ENCODE measurements at places on chromosomes 3 and 15.

DNA sequence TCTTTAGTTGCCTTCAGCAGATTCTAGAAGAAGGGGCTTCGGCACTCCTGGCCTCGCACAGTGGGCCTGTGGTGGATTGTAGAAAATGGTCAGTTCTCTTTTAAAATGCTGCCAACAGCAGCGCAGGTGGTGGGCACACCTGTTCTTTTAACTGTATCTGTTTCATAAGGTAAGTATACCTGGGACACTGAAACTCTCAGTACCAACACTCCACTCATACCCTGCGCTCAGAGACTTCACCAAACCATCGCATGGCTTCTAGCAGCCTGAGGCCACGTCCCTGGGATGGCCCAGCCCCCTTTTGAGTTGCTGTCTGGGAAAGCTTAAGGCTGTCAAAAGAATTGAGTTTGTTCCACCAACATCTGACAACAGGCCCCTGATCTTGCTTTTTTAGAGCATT lies 56.7 kb upstream of the MCF2L2 start:
- DNase-seq = no peak

DNA sequence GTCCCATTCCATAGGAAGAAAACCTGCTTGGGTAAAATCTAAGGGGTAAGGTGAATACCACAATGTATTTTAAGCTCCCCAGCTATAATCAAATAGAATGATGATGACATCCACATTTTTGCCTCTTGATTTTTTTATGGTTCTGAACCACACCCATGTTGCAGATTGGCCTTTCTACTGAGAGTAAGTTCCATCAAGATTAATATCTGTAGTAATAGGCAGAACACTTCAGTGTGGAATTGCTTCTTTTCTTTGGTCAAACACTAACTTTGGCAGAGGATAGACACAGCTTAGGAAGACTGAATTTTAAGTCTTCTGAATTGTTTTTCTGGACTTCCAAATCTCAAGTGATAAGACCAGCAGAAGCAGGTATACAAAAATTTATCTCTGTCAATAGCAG lies 27.0 kb downstream of the PLS1 start:
- no peak for DNase-seq

DNA sequence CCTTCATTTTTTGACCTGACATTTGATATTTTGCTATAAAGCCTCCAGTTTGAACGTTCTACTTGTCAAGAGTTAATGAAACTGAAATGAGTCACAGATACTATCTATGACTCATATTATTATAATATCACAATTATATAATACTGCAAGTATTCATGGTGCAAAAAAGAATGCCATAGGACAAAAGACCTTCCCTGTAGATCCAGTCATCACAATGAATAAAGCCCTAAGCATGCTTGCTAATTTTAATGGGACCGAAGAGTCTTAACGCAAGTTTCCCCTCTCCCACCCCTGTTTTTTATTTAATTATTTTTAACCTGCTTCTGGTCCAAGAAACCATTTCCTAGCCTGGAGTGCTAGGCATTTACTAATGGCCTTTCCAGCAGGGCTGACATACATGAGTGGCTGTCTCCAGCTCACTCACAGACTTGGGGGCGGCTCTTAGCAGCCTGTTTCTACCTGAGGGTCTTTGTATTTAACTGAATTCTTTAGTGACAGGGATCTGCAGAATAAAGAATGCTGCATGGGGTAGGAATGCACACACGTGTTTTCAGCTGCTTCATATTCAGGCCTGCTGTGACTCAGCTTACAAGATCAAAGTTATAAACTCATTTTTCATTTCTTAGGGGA lies 61.2 kb downstream of the THBS1 start:
- DNase-seq = no peak

DNA sequence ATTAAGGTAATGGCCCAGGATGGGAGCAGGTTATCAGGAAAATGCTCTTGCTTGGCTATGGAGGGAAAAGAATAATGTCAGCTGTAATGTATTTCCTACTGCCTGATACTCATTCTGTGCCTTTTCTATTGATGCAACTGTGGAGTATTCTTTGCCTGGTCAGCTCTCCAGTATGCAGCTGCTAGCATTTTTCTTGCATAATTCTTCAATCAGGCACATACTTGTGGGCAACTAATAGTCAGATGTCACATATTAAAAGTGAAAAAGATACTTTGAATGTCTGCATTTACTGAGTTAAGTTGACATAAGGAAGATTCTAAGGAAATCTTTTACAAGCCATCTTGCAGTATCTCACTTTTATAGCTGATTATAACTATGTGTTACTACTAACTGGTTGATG lies 29.5 kb downstream of the CD80 start:
- no peak for DNase-seq

GRCh38 chr3:28877912-28878311 lies 403.0 kb upstream of the RBMS3 start:
- DNase-seq = no peak

DNA sequence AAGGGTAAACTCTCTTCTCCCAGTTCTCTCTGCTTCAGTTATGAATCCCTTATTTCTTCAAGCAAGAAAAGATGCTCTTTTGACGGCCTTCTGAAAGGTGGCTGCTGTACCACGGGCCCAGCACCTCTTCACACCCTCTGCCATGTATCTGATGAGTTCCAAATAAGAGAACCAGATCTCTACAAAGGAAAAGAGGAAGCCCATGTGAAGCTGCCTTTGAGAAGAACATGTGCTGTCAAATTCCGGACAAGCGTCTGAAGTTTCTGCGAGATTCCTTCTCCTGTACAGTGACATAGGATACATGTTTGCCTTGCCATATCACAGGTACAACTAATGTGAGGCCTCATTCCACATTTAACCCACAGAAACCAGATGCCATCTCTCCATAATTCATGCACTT lies 59.2 kb downstream of the SH3BP5 start:
- DNase-seq = no peak

DNA sequence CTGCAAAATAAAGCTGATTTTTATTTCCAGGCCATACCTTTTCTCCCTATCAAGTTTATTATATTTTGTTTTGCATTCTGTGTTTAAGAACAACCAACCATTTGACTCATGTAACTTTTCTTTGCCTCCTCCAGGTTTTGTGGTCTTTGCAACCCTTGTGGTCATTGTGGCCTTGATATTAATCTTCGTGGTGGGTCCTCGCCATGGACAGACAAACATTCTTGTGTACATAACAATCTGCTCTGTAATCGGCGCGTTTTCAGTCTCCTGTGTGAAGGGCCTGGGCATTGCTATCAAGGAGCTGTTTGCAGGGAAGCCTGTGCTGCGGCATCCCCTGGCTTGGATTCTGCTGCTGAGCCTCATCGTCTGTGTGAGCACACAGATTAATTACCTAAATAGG lies 27.6 kb downstream of the NIPA2 start:
- no peak for DNase-seq

GRCh38 chr3:99803297-99803696 lies 14.4 kb upstream of the CMSS1 start:
- no peak for DNase-seq

DNA sequence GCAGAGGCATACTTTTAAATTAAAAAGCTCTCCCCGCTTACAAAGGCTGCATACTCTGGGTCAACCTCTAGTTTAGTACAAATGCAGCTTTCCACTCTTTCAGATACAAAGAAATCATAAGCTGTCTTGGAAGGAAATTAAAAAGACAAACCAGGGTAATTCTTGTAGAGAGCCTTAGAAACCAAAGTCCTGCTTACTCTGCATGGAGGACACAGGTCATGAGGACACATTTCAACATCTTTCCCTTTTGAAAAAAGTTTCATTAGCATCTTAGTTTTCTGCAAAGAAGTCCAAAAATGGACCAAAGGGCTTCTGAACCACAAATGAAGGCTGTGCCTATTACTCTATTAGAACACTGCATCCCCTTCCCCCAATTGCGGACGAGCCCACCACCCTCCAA lies 50.5 kb upstream of the WNT5A start:
- DNase-seq = no peak

DNA sequence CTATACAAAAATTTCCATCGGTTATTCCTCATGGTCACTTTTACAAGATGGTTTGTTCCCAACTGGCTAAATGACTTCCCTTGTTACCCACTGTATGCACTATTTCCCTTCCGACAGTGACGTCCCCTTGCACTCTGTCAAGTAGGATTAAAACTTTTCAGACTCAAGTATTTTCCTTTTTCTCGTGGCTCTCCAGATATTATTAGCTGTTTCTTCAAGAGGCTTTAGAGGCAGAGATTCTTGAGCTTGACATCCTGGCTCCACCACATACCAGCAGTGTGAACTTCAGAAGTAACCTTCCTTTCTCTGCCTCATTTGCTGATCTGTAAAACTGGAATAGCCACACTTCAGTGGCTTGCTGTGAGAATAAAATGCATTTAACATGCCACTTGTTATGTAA lies 14.0 kb downstream of the CSNK1G1 start:
- no peak for DNase-seq

DNA sequence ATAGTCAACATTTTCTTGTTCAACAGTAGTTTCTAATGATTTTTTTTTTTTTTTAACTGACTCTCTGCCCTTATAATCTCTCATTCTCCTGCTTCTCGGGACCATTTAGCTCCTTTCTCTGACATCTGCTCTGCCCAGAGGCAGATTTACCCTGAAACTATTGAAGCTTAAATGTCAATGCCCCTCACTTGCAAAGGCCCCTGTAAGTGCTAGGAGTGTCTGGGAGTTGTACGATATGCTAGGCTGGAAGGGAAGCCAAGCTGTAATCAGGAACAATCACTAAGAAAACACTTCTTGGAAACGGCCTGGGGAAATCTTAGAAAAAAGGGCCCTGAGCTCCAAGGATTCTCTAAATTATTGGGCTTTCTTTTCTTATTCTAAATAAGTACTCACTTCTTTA lies 5.8 kb upstream of the PLOD2 start:
- DNase-seq = no peak

- DNase-seq = no peak
Observed at GRCh38 chr15:37819191-37819590, 115.2 kb upstream of the TMCO5A start.

DNA sequence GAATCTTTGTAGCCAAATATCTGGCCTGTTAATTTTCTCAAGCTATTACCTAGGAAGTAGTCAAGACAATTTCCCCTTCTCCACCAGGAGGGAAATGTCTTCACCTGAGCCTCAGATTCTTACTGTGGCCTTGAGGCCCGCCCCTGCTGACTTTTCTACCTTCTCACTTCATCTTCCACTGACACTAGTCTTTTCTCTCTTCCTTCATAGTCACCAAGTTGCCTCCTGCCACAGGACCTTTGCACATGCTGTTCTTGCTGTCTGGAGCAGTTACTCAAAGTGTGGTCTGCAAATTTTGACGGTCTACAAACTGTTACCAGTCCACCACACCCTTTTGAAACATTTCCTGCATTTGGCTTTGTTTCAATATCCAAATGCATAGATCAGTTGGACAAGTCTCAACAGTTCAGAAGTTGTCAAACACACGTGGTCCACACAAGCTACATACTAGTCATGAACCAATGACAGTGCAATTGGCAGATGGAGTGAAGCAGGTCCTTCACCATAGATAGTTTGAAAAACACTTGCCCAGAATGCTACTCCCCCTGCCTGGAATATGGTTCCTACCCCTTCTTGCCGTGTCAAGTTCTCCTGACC lies 100.5 kb downstream of the OSBPL10 start:
- DNase-seq = no peak

DNA sequence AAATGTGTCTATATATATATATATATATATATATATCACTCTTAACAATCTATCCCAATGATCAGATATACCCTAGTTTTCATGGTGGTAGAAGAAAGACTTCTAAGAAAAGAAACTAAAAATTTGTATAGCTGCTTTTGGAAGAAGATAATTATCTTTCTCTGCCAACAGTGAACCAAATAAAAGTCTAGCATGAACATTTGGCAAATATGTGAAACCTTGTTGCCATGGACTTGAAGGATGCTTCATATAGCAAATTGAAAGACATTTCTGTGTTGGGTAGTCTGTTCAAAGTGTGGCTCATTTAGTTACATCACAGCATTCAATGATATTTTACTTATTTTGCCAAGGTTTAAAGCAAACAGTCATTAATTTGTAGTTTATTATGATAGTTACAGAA lies 219.9 kb upstream of the NECTIN3 start:
- no peak for DNase-seq

DNA sequence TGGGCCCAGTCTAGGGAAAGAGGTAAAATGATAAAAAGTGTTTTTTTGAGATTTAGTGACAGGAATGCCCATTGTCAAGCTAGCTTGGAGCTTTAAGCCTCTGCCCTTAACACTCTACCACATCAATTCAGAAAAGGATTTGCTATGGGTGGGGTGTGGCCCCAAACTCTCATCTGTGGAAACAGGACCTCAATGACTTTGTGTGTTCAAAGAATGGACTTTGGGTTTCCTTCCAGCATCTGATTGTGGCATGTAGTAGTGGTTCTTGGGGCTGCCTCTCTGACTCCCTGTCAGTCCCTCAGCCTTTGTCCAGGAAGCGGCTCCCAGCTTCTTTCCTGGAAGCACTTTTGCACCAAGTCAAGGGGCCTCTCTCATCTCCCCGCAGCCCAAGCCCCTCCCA lies 56.1 kb downstream of the CCNL1 start:
- no peak for DNase-seq

GRCh38 chr15:80525853-80526252 lies 121.7 kb downstream of the ARNT2 start:
- DNase-seq = no peak

DNA sequence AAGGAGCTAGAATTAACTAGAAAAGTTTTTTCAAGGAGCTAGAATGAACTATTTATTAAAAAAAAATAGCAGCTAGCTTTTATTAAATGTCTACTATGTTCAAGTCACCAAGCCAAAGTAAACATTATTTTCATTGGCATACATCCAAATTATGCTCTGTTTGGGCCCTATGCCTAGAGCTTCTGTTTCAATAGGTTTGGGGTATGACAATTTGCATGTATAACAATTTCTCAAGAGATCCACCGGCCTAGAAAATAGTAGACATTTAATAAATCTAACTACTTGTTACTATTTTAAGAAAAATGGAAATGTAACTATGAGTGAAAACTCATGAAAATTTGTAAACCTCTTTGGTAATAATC lies 8.0 kb downstream of the GABRR3 start:
- DNase-seq = no peak

GRCh38 chr15:39998511-39999077 lies 40.4 kb downstream of the SRP14 start:
- DNase-seq = no peak

- DNase-seq = no peak
Observed at GRCh38 chr3:28449398-28449797, 100.8 kb upstream of the AZI2 start.

All from naive B cell (primary cell).